ENCODE measurements at places on chromosomes 2 and 18.
A peak's percentile ranks its signal among the peaks of the same experiment; 100 is the strongest.

GRCh38 chr18:51196811-51197660 is 445 bp downstream of the MEX3C start:
- no peak for DNase-seq

DNA sequence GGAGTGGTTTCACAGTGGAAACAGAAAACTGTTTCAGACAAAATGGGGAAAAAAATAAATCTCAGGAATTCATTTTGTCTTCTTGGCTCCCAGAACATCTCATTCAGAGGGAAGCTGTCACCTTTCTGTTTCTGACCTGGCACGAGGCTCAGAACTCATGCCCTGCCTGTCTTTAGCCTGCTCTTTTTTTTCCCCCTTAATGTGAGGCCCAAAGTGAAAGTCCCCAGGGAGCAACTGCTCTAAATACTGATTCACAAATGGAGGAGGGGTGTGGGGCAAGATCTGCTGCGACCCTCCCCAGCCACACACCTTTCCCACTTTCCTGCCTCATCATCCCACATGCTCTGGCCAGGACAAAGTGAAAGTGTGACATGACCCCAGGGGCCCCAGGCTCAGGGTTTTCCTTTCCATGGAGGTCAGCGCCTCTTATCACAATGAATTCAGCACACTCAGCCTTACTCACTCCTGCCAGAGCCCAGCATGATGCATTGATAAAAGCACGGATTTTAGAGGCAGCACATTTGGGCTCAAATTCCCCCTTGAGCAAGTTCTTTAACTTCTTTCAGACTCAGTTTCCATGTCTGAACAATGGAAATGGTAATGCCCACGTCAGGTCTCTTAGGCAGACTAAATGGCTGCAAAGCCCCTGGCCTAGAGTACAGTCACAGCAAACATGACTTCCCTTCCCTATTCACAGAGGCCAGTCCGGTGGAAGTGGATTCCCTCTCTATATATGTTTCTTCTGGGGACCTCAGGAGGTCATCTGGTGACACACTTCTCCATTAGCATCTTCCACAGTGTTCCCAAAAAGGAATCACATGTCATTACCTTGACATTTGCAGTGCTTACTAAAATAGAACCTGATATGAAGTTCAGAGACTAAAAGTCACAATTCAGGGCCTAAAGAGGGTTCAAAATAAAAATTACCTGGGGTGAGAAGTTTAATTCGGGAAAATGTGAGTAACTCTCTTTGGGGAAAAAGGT is 55.3 kb upstream of the TMEM163 start:
- DNase-seq, result no peak

DNA sequence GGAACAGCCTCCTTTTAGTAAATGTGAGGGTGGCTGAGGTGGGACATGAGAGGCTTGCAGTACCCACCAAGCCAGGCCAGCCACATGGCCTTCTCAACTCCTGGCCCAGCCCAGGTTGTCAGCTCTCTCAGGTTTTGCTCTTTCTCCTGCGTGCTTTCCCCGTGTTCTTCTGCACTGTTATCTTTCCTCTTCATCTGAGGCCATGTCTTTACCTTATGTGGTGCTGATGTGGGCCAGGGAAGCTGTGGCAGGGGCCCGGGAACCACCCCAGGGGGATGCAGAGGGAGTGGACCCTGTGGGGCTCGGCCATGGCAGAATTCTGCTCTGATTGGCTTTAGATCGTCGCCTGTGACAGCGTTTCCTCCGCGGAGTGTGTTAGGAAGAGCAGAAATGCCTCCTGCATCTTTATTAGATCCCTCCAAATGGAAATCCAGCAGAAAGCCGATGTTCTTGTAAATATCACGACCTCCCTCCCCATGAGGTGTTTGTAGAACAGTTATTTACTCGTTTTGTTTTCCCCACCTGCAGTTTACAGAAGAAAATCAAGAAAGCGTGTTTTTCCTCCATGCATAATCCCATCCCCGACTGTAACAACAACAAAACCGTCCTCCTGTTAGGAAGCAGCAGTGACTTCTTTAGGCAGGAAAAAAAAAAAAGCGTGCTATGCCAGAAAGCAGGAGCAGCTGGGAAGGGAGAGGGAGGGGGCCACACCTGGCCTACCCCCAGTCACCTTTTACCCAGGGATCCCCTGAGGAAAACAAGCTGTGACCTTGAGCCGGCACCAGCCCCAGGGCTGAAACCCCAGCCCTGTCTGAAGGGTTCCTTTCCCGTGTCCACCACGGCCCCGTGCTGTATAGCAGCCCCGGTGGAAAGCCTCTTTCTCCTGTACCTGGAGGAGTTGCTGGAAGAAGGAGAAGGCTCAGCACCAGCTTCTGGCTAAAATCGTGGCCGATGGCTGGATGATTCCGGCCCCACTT is 54.8 kb downstream of the HPCAL1 start:
- DNase-seq, result peak; percentile 21

DNA sequence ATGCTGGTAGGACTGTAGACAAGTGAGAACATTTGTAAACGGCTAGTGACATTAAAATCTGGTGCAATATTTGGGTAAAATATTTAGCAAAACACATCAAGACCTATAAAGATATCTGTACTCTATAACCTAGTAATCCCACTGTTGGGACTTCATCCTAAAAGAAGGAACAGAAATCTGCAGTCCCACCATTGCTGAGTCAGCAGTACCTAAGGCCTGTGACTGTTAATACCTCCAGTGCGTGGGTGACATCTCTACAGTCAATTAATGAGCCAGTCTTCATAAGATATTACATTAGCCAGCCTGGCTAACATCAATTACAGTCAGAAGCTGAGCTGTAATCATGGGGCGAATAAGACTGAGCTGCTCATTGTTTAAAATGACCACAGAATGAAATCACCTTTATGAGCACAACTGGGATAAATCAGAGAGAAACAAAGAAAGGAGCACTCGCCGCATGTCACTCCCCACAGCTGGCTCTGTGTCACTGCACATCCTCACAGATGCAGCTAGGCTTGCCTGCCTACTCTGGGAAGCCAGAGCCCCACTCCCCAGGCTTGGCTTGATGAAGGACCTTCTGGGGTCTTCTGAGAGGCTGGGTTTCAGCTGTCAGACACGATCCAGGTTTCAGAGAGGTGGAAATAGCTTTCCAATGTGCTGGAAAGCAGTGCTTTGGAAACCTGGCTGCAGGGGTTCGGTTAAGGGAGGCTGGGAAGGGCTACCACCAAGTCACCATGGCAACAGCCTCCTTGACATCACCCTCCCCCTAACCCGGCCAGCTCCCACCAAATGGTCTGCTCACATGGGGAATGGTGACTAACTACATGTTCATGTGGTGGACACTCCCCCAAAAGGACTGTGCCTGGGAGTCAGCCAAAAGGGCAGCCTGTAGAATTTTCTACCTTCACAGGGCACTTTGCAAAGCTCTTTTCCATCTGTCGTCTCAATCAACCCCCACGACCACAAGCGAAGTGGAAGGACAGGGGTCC is 145.0 kb downstream of the ZBTB7C start:
- no peak for DNase-seq

DNA sequence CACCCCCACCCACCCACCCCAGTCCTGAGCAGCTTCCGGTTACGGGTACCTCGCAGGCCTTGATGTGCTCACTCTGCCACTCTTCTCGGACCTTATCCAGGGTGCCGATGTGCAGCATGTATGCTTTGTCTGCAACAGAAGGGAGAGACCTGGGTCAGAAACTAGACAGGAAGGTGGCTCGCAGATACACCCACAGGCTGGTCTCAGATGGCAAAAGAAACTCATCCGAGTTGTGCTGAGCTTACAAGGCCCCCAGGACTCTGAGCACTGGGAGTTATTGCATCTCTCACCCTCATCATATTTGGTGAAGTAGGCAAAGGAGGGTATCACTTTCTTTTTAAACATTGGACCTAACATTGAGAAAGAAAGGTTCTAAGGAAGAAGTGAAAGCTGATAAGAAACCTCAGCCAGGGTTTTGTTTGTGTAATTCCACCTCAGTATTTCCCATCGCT is 30.6 kb upstream of the EPG5 start:
- no peak for DNase-seq

DNA sequence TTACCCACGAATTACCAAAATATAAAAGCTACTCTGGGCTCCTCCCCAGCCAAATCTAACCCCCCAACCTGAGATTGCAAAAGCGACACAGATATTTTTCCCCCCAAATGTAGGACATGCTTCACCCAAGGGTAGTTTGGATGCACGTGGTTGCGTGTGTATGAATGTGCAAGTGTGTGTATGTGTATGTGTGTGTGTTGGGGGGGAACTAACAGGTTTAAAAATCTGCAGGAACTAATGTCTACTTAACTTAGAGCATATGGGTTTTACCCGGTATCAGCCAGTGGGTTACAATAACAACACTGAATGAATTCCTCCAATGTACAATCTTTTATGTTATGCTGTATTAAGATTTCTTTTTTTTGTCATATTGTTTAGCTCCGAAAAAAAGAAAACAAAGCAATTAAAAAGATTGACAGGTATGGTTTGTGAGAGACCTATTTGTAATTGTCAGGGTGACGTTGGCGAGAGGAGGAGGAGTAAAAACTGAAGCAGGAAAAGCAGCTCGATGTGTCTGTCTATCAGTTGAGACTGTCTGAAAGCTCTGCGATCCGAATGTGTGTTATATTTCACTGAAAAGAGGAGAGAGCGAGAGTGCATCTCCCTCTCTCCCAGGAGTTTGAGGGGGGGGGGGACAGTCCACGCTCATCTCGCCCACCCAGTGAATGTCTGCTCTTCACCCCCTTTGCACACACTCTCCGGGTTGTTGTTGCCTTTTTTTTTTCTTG is at the start of gene TSHZ1:
TSS of gene TSHZ1 (plus strand) at position 524 of the 728 bp plus-strand sequence. CDS start 1,080 bp downstream, outside the sequence.
- peak; percentile 86 for DNase-seq

Measured in NCI-H1694 (cell line).